ENCODE measurements at places on chromosomes 7 and 10.

GRCh38 chr10:28595613-28596012 lies 62.7 kb downstream of the WAC start:
- peak; percentile 24 for DNase-seq

DNA sequence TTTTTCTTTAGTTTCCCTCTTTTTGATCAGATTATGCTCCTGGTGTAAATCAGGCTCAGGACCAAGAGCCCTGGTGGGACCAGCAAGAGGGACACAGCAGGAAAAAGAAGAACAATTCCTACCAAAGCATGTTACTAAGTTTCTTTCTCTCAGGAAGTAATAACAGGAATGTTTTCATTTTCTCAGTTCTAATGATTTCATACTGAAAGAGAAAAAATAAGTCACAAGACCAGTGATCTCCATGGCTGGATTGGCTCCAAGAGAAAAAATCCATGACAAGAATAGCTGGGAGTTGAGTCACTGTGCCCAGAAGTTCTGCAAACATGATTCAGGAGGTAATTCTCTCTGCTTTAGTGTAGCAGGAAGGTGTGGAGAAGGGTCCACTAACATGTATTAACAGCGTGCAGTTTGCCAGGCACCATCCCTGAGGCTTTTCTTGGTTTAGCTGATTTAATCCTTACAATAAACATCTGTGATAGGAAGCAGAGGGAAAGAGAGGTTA lies 23.8 kb upstream of the IFIT2 start:
- DNase-seq = peak; percentile 98

GRCh38 chr10:24723386-24723787 lies 300 bp downstream of the ARHGAP21 start:
- DNase-seq = peak; percentile 36

DNA sequence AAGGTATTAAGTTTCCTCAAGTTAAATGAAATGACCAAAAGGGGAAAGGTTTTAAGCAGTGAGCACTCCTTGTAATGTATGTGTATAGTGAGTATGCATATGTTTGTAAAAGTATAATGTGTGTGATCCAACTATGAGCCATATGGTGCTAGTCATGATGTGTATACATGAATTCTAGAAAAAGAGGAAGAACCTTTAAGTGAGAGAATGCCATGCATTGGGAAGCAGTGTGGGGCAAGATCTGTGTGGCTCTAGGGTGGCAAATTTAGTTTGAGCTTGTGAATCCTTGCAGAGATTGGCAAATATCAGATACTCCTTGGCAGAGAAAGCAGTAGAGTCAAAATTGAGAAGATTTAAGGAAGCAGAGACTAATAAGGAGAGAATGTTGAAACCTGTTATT lies 435.0 kb downstream of the AUTS2 start:
- DNase-seq = no peak

DNA sequence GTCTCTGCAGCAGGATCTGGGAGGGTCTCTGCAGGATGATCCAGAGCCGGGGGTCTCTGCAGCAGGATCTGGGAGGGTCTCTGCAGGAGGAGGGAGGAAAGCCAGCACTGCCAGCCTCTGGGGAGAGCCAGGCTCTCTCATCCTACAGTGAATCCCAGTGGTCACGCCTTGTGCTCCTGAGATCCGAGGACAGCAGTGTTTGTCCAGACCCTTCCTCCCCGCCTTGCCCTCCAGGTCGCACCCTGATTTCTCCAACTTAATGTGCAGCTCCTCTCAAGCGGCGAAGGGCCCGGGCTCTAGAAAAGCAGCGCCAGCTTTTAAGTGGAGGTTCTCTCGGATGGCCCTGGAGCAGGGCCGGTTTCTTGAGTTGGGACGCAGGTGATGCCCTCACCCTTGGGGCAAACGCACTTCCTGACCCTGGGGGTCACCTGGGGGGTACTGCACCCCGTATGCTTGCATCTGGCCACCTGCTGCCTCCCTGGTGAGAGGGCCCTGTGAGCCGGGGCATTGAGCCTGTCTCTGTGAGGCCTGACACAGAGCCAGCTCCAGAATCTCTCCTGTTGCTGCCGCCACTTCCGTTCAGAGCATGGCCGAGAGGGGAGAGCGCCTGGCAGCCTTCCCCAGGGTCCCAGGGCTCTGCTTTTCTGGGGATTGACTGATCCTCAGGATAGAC lies 111.6 kb downstream of the ACTR3B start:
- DNase-seq = no peak

GRCh38 chr7:71560354-71560995 lies 428.5 kb downstream of the GALNT17 start:
- no peak for DNase-seq

DNA sequence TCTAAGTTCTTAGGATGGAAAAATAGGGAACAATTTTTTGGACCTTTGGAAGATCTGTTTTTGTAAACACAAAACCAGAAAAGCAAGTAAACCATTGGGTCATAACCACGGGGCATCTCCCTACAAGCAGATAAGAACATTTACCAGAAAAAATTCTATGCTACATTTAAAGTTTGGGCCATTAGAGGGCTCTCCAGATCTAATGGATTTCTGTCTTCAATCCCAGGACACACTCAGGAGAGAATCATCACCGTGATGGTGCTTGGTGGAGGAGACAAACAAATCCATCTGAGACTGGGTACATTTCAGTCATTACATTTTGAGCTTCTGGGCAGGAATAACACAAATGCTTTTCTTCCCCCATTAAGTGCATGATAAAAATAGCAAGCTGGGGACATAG lies 178.4 kb upstream of the TARP start:
- DNase-seq = peak; percentile 62

- no peak for DNase-seq
These were observed 10.2 kb downstream of the NOS3 start for GRCh38 chr7:151000897-151001495.

GRCh38 chr10:21891439-21891838 lies 112.1 kb downstream of the DNAJC1 start:
- DNase-seq = no peak

DNA sequence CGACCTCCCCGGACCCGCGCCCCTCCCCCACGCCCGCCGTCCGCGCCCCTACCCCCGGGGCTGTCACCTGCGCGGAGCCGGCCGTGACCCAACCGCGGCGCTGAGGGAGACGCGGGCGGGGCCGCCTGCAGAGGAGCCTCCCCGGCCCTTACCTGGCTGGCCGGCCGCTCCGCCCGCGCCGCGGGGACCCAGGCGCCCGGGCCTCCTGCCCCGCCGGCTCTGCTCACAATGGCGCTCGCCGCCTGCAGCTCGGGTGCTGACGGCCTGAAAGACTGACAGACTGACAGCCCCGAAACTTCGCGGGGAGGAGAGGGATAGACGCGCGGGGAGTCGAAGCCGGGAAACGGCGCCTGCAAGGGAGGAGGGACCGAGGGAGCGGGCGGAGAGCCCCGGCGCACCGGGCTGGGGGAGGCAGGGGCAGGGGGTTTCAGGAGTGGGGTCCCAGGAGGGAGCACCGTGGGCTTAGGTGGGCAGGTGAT lies 393 bp downstream of the ZNF467 start:
- DNase-seq = no peak

DNA sequence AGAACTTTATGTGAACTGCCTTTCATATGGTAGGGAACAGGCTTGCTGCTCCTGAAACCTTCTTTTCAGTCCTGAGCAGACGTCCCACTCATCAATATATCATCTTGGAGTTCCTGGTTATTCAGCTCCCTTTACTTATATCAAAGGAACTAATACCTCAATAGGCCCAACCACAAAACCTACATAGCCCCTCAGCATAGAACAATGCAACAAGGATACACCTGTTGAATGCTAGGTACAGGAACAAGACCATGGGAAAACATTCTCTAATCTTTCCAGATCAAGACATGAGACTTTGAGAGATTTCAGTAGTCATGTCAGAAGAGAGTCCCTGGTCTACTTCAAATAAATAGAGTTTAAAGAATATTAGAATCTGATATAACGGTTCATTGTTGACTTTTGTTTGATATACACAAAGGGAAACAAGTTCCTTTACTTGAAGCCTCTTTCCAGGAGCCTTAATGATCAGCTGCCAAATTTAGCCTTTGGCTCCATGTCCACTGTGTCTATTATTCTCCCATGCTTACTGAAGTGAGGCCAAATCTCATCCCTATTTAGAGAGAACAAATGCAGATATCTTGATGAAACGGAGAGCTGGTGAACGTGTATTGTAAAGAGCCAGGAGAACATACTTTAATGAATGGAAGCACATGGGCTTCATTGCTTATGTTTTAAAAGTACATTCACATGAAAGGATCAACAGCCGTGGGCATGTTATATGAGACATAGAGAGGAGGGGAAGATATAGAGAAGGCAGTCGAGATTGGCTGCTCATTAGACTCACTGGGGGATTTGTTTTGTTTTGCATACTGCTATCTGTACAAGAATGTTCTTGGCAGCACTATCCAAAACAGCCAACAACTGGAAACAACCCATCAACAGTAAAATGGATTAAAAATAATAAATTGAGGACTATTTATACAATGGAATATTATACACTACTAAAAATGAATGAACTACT lies 9.5 kb downstream of the RHOBTB1 start:
- DNase-seq = no peak

DNA sequence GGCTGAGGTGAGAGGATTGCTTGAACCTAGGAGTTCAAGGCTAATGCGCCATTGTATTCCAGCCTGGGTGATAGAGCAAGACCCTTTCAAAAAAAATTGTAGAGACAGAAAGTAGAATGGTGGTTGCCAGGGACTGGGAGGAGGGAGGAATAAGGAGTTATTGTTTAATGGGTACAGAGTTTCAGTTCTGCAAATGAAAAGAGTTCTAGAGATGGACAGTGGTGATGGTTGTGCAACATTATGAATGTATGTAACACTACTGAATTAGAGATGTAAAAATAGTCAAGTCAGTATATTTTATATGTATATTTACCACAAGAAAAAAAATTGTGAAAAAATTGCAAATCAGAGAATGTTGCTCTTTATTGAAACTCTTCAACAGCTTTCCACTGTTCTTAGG lies 266.5 kb upstream of the NPY start:
- DNase-seq = no peak

GRCh38 chr7:21361413-21362125 lies 66.3 kb upstream of the SP4 start:
- DNase-seq = no peak

DNA sequence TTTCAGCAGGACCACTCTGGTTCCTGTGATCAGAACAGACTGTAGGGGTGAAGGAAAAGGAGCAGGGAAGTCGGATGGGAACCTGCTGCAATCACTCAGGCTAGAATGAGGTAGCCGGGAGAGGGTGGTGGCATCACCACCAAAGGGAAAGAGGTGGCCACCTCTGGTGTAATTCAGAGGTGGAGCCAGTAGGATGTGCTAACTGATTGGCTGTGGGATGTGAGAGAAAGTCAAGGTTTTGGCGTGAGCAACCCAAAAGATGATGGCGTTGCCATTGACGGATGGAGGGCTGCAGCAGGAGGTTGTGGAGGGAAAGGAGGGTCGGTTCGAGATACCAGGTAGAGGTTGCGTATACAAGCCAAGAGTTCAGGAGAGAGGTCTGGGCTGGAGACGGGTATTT lies 7.4 kb upstream of the VSIR start:
- DNase-seq = no peak

DNA sequence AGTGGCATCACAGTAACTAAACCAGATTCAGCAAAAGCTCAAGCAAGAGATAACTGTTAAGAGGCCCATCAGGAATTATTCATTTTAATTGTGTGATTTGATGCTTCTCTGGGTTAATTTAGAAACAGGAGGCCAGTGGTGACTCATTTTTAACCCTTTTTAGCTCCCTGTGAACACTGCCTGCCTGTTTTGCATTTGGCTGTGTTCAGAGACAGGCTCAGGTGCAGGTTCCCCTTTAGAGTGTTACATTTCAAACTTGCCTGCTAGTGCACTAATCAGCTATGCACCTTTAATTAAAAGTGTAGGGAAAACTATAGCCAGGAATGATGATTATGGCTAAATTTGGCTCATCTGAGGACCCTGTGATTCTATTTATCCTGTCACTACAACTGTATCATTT lies 6.5 kb downstream of the STAMBPL1 start:
- no peak for DNase-seq

DNA sequence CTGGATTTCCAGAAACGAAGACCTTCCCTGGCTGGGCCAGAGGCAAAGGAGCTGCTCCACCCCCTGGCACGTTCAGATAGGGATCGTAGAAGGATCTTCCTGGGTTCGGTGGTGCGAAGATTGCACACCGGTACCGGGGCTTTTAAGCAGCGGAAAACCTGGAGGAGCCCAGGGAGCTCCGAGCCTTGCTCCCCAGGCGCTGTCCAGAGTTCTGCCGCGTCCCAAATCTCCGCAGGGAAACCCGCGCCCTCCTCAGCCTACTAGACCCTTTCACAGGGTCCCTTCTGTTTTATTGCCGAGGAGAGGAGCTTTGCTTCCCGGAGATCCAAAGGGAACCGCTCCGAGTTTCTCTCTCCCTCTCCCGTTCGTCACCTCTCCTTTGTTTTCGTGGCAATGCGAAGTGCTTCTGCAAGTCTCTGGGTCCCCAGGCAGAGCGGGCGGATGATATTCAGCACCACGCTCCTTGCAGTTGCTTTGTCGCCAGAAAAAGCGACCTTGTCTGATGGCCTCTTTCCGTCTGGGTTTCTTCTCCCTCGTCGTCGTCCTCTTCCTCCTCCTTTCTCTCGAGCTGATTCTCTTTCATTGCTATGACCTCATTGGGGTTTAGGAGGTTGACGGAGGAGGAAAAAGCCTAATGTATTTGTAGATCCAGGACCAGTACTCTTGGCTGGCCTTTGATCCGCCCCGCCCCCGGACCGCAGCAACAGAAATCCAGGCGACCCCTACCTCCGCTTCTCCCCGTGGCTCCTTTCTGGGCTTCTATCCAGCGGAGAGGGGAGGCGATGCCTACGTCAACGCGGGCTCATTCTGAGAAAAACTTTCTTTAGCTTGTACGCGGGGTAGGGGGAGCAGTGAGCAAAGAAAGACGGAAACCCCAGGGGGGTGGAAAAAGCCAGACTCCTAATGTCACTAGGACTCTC lies at the start of gene TMEM196:
TMEM196 (minus strand) TSS at position 777 of the 920 bp plus-strand sequence. CDS start 921 bp downstream, outside the sequence.
- DNase-seq = peak; percentile 5

DNA sequence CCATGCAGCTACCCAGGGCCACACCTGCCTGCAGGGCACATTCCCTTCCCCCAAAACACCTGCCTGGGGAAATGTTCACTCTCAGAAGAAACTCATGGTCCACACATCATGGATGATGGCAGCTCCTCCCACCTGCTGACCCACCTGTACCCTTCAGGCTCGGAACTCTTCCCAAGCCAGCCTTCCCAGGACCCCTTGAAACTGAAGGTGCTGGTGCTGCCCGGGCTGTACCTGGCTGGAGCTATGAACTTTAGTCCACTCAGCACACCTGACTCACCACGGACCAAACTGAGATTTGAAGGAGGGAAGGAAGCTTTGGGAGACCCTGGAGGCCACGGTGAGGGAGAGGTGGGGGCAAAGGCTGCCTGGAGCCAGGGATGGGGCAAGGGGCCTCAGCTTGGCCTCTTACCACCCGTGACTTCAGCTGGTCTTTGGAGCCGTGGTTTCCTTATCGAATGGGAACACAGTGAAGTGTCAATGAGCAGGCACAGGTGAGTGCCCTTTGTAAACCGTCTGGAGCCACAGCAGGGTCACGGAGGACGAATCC lies 30.1 kb upstream of the INPP5A start:
- no peak for DNase-seq

- peak; percentile 8 for DNase-seq
These were observed 41.7 kb downstream of the AKR1E2 start for GRCh38 chr10:4867520-4868356.

DNA sequence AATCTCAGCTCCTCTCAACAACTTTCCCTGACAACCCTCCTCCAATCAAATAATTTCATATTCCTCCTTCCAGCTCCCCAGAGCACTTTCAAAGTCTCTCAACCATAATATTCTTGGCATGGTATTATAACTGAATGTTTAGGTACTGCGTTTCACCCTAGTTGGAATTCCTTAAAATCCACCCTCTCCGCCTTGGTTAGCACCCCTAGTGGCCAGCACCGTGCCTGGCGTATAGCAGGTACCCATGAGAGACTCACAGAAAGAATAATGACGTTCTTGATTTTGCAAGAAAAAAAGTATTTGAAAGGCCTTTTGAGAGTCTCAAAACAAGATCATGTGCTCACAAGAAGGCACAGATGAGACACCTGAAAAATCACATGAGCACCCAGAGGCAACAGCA lies 50.9 kb downstream of the GLI3 start:
- no peak for DNase-seq
